ENCODE measurements at places on chromosomes 7 and 10.

DNA sequence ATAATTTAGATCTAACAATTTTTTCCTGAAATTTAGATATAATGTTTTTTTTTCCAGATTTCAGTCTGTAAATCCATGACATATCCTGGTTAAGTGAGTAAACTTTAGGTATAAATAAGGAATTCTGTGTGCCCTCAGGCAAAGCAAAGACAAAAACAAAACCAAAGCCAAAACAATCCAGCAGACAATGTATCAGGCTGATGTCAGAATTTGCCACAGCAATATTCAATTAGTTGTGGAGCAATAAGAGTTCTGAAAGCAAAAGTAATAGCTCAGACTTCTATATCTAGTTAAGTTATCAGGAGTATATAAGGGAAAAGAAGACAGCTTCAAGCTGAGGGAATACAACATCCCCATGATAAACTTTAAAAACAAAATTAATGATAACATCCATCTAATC lies 82.0 kb downstream of the MKX start:
- DNase-seq, result no peak

- DNase-seq, result no peak
Observed at GRCh38 chr7:49577576-49577975, 195.9 kb upstream of the VWC2 start.

DNA sequence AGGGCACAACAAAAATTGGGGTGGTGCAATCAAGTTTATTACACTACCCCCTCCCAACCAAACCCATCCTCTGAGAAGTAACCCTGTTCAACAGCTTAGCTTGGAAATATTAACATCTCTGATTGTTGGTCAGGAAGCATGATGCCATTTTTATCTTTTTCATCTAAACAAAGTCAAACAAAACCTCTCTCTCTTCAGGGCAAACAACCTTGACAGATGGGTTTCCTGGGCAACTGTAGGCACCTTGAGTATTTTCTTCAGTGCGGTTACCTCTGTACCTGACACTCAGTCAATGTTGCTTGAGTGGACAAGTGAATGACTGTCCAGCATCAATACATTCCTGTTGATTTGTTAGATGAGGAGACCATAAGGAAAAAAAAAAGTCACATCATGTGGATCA lies 183.6 kb downstream of the NRP1 start:
- DNase-seq, result no peak

- no peak for DNase-seq
Observed at GRCh38 chr10:84390364-84390763, 62.0 kb downstream of the CCSER2 start.

DNA sequence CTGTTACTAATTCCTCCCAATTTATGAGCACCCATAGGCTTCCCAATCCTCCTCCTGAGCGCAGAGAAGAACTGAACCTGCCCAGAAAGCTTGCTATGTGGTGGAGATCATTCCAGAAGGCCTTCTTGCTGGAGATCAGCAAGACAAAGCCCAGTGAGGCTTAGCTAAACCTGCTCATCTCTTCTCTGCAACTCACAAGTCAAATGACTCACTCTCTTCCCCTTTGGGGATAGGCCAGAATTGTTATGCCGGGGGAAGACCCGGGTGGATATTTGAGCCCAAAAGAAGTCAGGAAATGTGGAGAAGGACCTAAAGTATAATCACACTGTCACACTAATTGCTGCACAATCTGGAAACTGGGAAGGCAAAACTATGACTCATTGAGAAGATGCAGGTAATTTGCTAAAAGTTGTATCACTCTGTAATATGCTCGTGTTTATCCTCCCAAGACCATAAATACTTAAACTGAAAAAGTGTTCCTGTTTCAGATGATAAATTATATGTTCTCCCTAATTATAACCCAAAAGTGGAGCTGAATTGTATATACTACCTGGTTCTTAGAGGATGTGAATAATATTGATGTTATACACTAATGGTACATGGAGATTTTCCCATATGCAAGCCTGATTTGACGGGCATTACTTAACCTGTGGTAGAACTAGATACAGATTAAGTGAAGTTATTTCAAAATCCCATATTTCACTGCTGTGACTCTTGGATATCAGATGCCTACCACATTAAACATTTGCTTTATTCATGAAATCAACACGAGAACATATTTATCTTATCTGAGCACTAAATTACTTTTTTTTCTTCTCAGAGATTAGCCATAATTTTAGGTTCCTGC lies 6.4 kb downstream of the NEBL start:
- DNase-seq, result no peak

DNA sequence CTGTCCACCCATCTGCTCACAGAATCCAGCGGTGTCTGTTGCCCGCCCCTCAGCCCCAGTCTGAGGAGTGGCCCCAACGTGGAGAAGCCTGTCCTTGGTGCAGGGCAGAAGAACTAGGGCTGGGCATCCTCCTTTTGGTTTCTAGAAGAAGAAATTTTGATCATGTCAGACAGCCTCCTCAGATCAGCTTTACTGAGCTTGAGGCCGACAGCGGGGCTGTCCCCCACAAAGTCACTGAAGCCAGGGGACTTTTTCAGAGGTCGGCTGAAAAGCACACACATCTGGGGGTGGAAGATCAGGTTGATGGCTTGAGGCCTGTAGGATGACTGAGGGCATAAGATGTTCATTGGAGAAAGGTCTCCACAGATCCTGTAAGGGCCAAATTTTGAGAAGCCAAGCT lies 767.9 kb downstream of the GRID1 start:
- DNase-seq, result no peak

GRCh38 chr7:33904681-33905388 lies 504 bp upstream of the BMPER start:
- no peak for DNase-seq

All from activated CD8-positive, alpha-beta memory T cell treated with anti-CD3 and anti-CD28 coated beads for 1 hour (primary cell).